HT1080 (cell line): ENCODE measurements at places on chromosomes 11 and 22. TPM values are rescaled to one million over a fixed set of nuclear protein-coding genes. Genes with fewer than 3 reads are reported as not detected.

The PDE2A gene
- 3.6 and 7.7 TPM in 2 replicates for total RNA-seq

- peak; percentile 9 for DNase-seq
These were observed 624 bp downstream of the TMEM41B start for GRCh38 chr11:9313648-9314290.

GRCh38 chr11:8365216-8365941, 101.7 kb upstream of the LMO1 start:
- no peak for DNase-seq

GRCh38 chr22:47121791-47122190, 359.3 kb downstream of the TBC1D22A start:
- DNase-seq = no peak

DNA sequence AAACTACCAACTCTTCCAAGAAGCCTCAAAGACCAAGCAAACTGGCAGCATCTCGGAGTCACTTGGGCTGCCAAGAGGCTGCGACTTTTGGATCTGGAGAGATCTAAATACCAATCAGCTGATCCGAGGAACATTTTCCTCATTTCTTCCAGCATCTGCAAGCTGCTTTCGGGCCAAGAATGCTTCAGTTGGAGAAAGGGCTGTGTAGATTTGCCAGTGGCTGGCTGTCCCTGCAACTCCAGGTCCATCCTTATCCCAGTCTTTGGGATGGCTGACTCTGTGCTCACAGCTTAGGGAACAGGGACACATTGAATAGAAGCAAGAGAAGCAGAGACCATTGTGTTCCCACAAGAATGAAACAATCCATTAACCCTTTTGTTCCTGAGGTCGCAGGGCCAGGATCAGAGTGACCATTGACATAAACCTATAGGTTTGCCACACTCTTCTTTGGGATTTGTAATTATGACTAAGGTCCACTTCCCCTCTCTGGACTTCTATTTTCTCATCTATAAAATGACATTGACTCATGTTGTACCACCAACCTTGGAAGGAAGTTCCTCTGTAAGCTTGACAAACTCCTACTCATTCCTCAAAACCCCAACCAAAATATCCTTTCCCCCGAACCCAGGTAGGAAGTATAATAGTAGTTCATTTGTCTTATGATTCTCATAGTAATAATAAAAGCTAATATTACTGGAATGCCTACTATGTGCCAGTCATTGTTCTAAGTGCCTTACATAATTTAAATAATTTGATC, 340.8 kb downstream of the MN1 start:
- DNase-seq = peak; percentile 84

GRCh38 chr22:46754110-46754799, 8.2 kb upstream of the TBC1D22A start:
- peak; percentile 99 for DNase-seq

The TRPM5 gene
- 0.05 TPM in 1 of 2 replicates, not detected in the other for total RNA-seq

The CELSR1 gene
- total RNA-seq = 14.9 and 17.9 TPM in 2 replicates

GRCh38 chr22:44005524-44005923, 18.6 kb upstream of the PARVB start:
- DNase-seq = no peak

The FGF4 gene
- total RNA-seq = not detected in 2 replicates

DNA sequence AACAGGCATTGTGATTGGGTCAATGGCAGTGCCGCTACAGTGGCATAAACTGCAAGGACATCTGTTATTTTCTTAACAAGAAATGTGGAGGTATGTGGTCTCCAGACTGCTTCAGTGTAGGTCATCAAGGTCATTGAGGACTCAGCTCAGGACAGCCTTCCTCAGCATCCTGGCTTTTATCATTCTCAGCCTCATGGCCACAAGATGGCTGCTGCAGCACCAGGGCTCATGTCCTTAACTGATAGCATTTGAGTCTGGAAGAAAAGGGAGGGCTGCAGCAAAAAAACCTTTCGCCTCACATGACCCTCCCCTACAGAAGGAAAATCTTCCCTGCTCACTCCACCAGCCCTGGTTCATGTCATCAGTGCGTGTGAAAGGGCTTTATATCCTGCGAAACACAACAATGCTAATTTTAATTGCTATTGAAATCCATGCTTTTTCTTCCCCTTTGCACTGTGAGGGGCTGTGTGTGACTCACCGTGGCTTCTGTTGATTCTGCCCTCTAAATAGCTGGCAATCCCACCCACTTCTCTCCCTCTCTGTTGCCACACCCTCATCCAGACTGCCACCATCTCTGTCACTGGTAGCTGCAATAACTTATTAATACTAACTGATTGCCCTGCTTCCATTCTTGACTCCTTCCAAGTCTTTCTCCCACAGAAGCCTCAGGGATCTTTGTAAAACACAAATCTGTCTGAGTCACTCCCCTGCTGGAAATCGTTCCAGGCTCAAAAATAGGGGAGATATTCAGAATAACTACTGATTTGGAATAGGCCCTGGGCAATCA, 43.8 kb downstream of the CHRDL2 start:
- peak; percentile 39 for DNase-seq

DNA sequence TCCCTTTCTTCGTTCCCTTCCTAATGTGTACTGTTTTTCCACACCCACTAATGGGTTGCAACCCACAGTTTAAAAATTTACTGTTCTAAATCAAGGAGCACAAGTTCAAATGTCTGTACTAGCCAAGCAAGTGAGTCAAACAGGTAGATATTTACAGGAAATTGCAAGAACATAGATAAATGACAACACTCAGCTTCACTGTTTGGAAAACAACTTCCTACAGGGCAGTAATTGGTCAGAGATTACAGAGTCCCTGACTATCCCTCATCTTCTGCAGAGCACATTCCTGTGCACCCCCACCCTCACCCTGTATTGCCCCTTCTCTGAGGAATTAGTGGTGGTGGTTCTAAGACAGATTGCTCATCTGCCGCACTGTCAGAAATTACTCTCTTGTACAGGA, 1.9 kb downstream of the SERPING1 start:
- DNase-seq = no peak

GRCh38 chr11:65362320-65362931, 7.9 kb downstream of the TIGD3 start:
- no peak for DNase-seq

GRCh38 chr11:92240916-92241315, 16.3 kb downstream of the FAT3 start:
- DNase-seq = no peak

The EMID1 gene
- 0.60 TPM in 1 of 2 replicates, not detected in the other for total RNA-seq

DNA sequence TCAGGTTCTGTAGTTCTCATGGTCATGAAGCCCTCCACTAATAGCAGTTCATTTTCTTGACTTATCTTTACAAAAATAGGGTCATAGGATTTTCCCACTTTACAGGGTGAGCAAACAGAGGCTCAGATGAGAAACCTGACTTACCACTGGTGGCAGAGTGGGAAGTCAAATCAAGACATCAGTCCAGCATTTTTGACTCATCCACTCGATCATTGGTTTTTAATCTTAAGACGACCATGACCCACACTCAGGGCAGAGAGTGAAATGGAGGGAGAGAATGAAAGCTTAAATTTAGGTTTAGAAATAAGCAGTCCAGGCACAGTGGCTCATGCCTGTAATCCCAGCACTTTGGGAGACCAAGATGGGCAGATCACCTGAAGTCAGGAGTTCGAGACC, 42.1 kb downstream of the RTL6 start:
- DNase-seq = no peak

DNA sequence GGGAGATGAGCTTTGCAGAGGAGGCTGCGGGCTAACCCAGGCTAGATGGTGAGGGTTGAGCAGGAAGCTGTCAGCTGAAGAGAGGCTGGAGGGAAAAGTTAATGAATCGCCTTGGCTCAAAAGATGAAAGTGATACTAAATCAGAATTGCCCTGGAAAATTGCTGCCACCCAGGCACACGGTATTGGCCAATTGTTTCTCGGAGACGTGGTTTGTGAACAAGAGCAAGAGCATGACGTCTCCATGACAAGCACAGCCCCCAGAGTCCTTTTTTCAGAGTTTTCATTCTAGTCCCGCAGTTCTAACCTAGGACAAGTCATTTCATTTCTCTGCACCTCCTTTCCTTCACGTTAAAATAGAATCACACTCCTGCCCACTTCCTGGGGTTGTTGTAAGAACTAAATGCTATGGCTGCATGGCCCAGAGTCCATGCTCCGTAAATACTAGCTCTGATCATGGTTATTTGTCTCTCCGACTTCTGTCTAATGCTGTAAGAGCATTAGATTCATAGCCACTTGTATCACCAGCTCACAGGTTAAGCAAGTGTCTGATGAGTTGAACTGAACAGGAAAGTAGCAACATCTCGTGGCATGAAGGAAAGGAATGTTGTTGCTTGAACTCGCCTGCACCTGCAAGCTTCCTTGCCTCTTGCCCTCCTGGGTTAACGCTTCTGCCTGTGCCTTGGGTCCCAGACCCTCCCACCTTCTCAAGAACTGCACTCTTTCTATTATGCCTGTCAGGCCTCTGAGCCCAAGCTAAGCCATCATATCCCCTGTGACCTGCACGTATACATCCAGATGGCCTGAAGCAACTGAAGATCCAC, 33.8 kb upstream of the NUP50 start:
- no peak for DNase-seq

The PLXNB2 gene
- 73.4 and 84.1 TPM in 2 replicates for total RNA-seq

GRCh38 chr11:34447044-34447443, 8.3 kb downstream of the CAT start:
- DNase-seq = no peak

GRCh38 chr11:29996016-29996415, 20.8 kb downstream of the KCNA4 start:
- DNase-seq = no peak

- no peak for DNase-seq
These were observed 245.0 kb upstream of the B3GAT1 start for GRCh38 chr11:134656861-134657540.

DNA sequence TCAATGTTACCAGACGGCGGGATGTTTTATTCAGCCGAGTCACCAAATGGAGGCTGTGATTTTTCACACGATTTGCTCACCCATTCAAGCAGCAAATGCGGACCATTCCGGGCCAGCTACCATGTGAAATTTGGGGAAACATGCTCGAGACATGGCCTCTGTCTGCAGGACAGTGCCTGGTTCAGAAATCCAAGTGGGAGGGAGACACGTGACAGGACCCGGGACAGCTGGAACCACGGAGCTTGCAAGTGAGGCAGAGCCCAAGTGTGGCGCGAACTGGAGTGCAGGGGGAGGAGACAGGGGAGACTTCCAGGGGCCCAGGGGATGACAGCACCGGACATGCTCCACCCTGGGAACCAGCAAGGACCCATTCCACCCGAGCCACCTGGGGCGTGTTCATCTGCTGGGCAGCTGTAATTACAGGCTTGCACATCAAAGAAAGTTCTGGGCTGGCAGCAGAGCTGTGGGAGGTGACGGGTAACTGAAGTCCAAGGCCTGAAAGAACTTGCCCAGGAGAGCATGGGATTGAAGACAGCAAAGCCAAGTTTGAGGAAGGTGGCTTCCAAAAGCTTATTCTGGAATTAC, 16.5 kb downstream of the CERK start:
- no peak for DNase-seq

The ACTN3 gene
- total RNA-seq = not detected in 2 replicates

GRCh38 chr11:9936754-9937153, 272.9 kb downstream of the SWAP70 start:
- DNase-seq = no peak

The RAG2 gene
- not detected in 2 replicates for total RNA-seq

The OR52N4 gene
- total RNA-seq = not detected in 2 replicates

The TAGLN gene
- 26.6 and 29.8 TPM in 2 replicates for total RNA-seq

DNA sequence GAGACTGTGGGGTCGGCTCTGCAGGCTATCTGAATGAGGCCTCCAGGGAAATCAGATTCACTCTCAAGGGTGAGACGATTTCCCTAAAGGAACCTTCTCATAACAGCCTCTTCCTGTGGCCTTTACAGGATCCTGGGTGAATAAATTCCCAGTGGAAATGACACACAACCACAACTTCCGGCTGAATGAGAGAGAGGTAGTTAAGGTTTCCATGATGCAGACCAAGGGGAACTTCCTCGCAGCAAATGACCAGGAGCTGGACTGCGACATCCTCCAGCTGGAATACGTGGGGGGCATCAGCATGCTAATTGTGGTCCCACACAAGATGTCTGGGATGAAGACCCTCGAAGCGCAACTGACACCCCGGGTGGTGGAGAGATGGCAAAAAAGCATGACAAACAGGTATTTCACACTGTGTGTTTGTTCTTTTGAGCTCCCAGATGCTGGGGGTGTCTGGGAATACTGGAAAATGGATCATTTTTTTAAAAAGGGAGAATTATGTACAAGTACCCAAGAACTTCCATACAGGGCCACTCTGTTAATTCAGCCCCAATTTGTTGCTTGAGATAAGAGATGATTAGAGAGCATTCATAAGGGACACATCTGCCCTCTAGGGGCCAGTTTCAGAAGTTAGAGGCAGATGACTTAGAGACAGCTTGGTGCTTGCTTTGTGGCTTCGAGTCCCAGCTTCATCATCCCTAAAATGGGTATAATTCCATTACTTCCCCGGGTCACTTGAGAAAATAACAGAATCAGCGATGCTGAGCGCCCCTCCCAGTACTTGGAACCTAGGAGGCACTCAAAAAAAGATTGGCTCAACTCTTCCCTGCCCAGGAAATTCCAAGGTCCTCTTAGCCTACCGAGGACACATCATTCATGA, 10.2 kb downstream of the SERPIND1 start:
- peak; percentile 82 for DNase-seq

- DNase-seq = no peak
These were observed 463.9 kb downstream of the MN1 start for GRCh38 chr22:27337676-27338075.

GRCh38 chr11:15794361-15795150, 561.8 kb downstream of the SOX6 start:
- no peak for DNase-seq

DNA sequence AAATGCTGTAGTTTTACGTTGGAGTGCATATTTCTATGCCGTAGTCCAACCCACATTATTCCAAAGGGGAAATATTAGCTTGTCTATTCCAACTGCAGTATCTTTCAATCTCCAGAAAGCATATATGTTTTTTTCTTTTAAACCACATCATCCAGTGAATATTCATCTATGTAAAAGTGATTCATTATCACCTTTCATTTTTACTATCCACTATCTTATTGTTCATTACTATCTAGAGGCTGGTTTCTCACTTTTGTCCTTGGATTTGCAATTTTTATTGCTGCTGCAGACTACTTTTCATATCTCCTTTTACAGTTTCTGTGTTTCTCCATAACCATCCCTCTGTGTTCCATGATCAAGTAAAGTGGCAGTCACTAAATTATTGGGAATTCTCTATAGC, 1097.2 kb upstream of the TENM4 start:
- no peak for DNase-seq

GRCh38 chr11:131522851-131523250, 152.4 kb downstream of the NTM start:
- no peak for DNase-seq

The NPTXR gene
- 2.6 and 2.9 TPM in 2 replicates for total RNA-seq

DNA sequence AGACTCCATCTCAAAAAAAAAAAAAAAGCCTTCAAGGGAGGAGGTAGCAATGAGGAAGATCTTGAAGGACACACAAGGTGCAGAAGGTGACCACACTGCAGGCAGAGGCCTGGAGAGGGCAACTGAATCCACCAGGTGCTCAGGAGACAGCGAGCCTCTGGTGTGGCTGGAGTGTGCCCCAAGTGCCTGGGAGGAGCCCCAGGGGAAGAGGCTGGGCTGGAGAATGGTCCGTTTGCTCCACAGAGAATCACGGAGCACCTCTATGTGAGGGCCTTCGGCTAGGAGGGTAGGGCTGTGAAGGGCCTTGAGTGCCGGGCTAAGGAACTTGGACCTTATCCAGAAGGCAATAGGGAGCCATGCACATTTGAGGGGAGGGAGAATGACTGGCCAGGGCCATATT, 50.3 kb downstream of the ARRB1 start:
- no peak for DNase-seq
